ENCODE measurements at places on chromosomes 5 and 9.
A peak's percentile ranks its signal among the peaks of the same experiment; 100 is the strongest.

- DNase-seq = no peak
These were observed 83.3 kb downstream of the SUSD1 start for GRCh38 chr9:112091810-112092209.

DNA sequence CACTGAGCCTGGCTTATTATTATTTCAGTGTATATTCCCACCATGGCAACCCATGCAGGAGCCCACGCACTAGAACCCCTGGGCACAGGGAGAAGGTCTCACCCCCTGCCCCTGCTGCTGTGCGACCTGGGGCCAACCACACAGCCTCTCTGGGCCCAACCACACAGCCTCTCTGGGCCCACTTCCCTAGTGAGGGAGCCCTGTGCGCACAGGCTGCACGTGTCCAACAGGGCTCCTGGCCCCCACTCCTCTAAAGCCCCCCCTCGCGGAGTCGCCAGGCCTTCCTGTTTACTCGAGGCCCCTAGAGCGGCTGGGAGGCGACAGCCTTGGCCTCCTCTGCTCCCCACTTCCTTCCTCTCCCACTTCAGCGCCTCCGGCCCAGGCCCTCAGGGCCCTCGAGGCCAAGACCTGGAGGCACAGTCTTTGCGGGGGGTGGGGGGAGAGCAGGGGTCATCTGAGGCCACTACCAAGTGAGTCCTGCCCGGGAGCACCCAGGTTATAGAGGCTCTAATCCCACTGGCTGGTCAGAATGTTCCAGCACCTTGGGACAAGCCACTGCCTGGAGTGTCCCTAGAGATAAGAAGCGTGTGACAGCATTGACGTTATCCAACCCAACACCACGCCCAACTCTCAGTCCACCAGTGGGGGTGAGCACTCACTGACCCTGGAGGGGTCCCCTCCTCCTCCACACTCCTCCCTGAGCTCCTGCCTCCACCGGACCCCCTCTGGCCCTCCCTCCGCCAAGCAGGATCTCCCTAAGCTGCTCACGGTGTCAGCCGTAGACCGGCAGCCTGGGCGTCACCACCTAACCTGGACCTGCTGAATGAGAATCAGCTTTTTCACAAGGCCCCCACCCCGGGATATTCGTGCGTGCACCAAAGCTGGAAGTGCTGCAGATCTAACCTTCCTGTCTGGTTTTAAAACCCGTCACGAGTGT, 7.9 kb upstream of the ENG start:
- DNase-seq = peak; percentile 82

DNA sequence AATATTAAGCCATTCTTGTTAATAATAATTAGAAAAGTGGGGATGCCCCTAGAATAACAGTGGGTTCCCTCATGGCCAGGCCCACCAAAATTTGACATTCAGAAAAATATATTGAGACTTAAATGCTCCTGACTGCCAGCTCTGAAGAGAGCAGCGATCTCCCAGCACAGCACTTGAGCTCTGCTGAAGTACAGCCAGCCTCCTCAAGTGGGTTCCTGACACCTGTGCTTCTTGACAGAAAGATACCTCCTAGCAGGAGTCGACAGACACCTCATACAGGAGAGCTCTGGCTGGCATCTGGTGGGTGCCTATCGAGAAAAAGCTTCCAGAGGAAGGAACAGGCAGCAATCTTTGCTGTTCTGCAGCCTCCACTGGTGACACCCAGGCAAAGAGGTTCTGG, 261.5 kb downstream of the DTWD2 start:
- no peak for DNase-seq

DNA sequence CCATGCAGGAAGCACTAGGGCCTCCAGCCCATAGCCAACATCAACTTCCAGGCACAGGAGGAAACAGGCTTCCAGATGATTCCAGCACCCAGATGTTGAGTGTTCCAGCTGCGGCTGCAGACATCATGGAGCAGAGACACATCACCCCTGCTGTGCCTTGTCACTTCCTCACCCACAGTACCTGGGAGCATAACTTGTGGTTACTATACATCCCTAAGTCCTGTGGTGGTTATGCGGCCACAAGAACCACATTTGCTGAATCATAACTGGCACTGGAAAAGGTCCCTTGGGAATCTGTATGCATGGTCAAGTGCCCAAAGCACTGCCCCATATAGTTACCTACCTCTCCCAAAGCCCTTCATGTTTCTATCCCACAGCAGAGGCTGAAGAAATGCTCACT, 56.6 kb downstream of the WHRN start:
- DNase-seq = no peak

DNA sequence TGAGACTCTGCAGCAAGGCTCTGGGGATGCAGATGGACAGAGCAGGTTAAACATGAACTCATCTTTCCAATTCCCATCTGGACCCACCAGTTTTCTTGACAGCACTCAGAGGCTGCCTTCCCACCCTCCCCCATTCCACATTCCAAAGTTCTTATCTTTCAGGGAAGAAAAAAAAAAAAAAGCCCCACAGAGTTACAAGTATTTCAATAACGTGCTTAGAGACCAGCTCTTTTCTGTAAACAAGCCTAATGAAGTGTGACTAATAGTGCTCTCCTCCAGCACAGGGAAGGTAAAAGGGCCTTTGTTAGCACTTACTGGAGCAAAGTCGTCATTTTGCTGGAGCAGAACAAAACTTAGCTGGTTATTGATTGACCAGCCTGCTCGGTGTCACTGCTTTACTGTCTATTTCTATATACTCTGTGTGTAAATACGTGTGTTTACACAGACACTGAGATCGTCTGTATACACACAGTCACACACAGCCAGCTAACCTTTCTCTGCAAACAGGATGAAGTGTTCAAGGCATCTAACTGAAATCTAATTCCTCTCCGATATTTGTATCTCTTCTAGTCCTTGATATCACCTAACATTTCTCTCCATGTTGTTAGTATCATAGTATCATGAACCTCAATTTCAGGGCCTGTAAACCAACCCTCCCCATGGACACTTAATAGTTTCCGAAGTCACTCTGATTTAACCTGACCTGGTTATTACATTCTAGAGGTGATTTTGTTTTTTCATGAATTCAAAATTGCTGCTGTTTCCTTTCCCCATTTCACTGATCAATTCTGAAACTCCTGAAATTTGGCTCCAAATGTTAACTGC, 84.9 kb downstream of the ZNF608 start:
- no peak for DNase-seq

- DNase-seq = no peak
These were observed 290.5 kb upstream of the TAS2R1 start for GRCh38 chr5:9920697-9921096.

- DNase-seq = no peak
These were observed 293.0 kb upstream of the CDH12 start for GRCh38 chr5:23146183-23146582.

- peak; percentile 41 for DNase-seq
These were observed 1.3 kb downstream of the SDHA start for GRCh38 chr5:219460-219863.

- peak; percentile 60 for DNase-seq
These were observed 1.2 kb upstream of the SQSTM1 start for GRCh38 chr5:179819296-179820126.

DNA sequence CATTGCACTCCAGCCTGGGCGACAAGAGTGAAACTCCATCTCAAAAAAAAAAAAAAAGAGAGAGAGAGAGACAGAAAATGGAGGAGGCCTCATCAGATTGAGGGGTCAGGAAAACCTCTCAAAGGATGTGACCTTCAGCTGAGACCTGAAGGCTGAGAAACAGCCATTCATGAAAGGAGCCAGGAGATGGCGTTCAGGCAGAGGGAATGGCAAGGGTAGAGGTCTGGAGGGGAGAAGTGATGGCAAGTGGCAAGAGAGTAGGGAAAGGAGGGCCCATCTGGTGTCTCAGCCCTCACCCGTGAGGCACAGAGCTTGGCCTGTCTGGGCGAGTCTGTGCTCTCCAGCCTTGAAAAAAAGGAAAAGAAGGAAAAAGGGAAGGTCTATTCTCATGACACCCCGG, 17.0 kb downstream of the CAMK2A start:
- DNase-seq = peak; percentile 4

DNA sequence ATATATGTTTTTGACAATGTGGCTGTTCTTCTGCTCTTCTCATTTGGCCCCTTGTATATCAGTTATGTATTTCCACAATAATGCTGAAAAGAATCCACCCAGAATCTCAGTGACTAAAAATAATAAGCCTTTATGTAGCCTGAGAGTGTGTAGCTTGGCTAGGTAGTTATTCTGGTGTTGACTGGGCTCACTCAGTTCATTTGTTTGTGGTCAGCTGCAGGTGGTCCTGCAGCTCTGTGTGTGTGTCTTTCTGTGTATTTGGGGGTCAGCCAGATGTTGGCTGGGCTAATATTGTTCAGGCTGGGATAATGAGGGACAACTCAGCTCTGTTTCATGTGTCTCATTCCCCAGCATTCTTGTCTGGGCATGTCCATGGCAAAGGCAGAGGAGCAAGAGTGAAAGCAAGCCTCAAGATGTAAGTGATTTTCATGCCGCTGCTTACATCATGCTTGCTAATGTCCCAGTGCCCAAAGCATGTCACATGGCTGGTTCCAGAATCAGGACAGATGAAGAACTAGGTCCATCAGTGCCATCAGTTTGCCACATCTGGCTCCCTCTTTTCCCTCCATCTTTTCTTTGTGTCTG, 162.8 kb downstream of the KCTD16 start:
- no peak for DNase-seq

- DNase-seq = no peak
These were observed 118.7 kb downstream of the DROSHA start for GRCh38 chr5:31413030-31413812.

GRCh38 chr5:1028481-1029281, 20.1 kb downstream of the NKD2 start:
- no peak for DNase-seq

DNA sequence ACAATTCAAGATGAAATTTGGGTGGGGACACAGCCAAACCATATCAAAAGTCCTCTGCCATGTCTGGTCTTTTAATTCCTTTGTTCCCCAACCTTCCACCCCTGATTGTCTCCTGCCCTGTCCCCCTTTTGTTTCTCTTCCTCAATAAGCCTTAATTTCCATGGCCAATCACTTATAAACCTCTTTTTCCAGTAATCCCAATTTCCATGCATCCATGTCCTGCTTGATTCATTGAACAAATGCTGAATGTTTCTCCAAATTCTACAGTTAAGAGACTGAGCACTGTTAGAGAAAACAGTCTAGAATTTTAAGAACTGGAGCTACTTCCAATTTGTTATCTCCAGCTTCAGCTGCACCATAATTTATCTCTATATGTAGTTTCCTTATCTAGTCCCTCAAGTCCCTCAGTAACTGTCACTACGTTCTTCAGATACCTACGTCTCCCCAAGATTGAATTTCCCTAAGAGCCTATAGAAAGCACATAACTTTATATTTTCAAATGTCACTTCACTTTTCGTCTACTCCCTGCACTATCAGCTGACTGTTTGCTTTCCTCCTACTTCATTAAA, 34.2 kb downstream of the TARS1 start:
- DNase-seq = no peak

- DNase-seq = no peak
These were observed 340.4 kb downstream of the CTNND2 start for GRCh38 chr5:11563822-11564221.

DNA sequence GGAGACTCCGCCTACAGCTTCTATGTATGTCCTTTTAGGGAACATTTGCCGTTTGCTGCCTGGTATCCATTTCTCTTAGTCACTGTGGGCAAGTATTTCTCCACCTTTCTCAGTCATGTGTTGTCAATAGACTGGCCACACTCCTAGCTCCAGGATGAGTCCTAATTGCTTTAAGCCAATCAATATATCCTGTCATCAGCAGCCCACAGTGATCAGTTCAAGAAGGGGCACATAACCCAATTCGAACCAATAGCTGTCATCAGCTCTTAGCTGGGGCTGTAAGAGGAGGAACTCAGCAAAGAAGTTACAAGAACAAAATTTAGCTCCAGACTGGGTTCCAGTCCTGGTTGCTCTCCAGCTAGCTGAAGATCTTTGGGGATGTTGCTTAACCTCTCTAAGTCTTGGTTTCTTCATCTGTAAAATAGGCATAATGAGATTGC, 70.7 kb upstream of the MAN2A1 start:
- no peak for DNase-seq

- DNase-seq = no peak
These were observed 85.2 kb downstream of the CMYA5 start for GRCh38 chr5:79774855-79775237.

GRCh38 chr9:16611983-16612382, 258.5 kb downstream of the BNC2 start:
- DNase-seq = no peak

GRCh38 chr5:80707645-80708044, 52.9 kb upstream of the DHFR start:
- DNase-seq = no peak

- peak; percentile 9 for DNase-seq
These were observed 28.0 kb upstream of the SLC28A3 start for GRCh38 chr9:84368601-84369000.

GRCh38 chr5:38795986-38796741, 49.6 kb upstream of the OSMR start:
- DNase-seq = no peak

DNA sequence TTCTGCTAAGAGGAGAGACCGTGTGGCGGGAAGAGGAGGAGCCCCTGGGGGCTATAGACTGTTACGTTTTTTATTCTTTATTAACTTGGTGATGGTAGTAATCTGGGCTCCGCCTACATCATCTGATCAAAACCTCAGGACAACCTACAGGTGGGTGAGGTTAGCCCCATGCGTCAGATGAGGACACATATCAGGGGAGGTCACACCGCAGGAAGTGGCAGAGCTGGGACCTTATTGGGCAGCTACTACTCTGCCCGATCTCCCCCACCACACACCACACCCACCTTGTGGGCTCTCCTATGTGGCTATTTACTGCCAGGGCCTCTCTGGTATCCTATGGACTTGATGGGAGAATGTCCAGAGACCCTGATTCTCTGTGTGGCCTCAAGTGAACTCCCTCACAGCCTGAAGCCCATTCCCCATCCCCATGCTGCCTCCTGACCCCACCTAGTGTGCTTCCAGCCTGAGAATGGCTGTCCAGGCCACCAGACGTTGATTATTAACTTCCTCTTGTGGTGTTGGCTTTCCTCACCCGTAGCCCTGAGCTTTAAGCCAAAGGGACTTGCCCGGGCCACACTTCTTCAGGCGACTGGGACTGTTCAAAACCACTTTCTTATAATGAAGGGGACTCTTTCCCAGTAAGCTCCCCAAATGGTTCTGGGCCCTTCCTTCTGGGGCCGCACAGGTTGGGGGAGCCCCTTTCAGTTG, 8.2 kb downstream of the UNC5A start:
- DNase-seq = peak; percentile 16

DNA sequence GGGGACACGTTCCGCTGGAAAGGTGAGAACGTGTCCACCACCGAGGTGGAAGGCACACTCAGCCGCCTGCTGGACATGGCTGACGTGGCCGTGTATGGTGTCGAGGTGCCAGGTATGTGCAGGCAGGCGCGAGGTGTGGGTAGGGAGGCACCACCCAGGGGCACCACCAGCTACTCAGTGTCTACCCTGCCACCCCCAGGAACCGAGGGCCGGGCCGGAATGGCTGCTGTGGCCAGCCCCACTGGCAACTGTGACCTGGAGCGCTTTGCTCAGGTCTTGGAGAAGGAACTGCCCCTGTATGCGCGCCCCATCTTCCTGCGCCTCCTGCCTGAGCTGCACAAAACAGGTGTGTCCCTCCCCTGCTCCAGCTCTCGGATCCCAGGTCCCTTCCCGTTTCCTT, 15.1 kb downstream of the SLC27A4 start:
- no peak for DNase-seq

- DNase-seq = peak; percentile 44
These were observed at the start of gene TGFBI for GRCh38 chr5:136028782-136029742. Gene TGFBI, plus strand, starts transcription at chr5:136028988. Its CDS starts 68 bp downstream, at chr5:136029056.

- DNase-seq = no peak
These were observed 159.0 kb downstream of the PJA2 start for GRCh38 chr5:109250533-109251329.

Data from CD4-positive, alpha-beta T cell treated with Interleukin-1 beta for 1 hour (primary cell).